ENCODE measurements at places on chromosomes 6 and 20.

- no peak for DNase-seq
Observed at GRCh38 chr6:38909015-38909730, 139.4 kb upstream of the GLP1R start.

DNA sequence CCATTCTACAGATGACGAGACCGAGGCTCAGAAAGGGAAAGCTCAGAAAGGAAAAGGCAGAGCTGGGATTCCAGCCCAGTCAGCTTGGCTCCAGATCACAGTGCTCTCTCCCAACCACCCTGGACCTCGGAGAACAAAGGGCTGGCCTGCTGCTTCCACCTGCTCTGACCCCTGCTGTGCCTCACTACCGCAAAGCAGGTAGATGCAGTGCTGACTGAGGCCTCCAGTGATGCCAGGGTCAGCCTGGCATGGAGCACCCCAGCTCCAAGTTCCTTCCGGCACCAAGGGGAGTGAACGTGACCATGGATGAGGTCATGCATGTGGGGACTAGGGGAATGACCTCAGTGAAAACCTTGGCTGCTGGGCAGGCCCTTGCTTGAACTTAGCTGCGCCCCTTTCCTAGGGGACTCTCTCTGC lies 20.7 kb upstream of the TLDC2 start:
- no peak for DNase-seq

GRCh38 chr6:96015518-96016333 lies at the start of gene FUT9:
FUT9 (plus strand) TSS chr6:96015974; CDS start chr6:96203156, 187,182 bp downstream.
- no peak for DNase-seq

GRCh38 chr6:30997301-30997700 lies 13.0 kb upstream of the MUC22 start:
- DNase-seq: no peak

DNA sequence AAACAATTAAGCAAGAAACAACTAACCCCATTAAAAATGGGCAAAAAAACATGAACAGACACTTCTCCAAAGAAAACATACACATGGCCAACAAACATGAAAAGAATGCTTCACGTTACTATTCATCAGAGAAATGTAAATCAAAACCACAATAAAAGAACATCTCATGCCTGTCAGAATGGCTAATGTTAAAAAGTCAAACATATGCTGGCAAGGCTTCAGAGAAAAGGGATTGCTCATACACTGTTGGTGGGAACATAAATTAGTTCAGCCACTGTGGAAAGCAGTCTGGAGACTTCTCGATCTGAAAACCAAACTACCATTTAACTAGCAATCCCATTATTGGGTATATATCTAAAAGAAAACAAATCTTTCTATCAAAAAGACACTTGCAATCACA lies 217.5 kb downstream of the TINAG start:
- no peak for DNase-seq

- DNase-seq: no peak
Observed at GRCh38 chr6:27812805-27813492, 99.2 kb downstream of the OR2B2 start.

GRCh38 chr6:83536034-83536646 lies 23.8 kb downstream of the PRSS35 start:
- DNase-seq: peak; percentile 60

GRCh38 chr6:26175033-26175427 lies 87.8 kb downstream of the HFE start:
- no peak for DNase-seq

DNA sequence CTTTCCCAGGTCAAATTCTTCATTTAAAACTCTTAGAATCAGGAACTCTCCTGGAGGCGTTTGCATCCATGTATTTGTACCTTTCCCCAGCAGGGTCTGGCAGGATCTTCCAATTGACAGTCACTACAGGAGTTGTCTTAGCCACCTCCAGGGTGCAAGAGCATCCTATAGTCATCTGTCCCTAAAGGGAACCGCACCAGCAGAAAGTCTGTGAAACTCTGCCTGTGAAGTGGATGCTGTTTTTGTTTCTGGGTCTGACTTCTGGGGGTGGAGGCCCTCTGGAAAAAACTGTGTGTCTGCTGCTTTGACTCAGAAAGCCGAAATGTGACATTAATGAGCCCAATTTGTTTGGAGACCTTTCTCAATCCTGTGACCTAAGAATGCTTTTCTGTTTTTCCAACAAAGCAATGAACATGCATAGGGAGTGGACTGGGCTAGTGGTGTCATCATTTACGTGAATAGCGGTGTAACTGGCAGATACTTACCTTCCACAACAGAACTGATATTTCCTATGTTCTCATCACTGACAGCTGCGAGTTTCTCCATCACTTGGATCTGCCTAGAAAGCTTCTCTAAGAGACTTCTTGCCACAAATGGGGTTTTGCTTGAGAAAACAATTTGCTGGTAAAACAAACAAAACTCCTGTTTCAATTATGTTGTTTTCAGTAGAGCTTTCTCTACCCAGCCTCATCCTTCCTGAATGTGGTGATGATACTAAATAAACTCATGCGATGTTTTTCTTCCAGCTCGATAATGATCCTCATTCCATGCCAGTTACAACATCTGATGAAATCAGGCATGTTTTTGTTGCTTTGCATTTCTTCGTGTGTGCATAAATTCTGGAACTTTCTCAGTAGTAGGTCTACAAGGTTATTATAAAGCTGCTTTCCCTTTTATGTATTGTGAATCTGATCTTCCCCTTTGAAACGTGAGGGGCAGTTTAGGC lies 33.3 kb upstream of the ARMH2 start:
- no peak for DNase-seq

GRCh38 chr6:14729129-14729871 lies 516.6 kb upstream of the JARID2 start:
- no peak for DNase-seq

DNA sequence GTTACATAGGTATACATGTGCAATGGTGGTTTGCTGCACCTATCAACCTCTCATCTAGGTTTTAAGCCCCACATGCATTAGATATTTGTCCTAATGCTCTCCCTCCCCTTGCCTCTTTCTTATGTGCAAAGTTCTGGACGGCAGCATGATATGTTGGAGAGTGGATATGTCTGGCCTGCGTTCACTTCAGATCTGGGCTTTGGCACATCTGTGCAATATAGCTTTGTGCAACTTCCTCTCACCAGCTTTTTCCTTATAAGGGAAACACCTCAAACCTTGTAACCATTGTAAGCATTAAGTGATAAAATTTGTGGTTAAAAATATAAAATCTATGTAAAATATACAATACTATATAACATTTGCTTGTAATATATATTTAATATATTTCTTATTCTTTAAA lies 288.0 kb downstream of the PHACTR1 start:
- peak; percentile 88 for DNase-seq

DNA sequence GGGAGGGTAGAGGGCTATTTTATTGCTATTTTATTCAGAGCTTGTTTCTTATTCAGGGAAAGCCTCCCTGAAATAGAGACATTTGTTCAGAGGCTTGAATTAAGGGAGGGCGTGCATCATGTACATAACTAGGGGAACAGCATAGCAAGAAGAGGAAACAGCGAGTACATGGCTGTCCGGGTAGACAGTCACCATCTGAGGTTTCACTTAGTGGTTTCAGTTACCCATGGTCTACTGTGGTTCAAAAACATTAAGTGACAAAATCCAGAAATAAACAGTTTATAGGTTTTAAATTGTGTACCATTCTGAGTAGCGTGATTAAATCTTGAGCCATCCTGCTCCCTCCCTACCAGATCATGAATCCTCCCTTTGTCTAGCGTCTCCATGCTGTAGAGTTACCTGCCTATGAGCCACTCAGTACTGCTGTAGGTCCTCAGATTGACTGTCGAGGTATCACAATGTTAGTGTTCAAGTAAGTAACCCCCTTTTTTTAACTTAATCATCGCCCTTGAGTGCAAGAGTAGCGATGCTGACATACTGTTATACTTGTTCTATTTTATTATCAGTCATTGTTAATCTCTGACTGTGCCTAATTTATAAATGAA lies 791.5 kb downstream of the TFAP2A start:
- no peak for DNase-seq

GRCh38 chr20:25987073-25987927 lies 290.6 kb upstream of the ZNF337 start:
- no peak for DNase-seq

DNA sequence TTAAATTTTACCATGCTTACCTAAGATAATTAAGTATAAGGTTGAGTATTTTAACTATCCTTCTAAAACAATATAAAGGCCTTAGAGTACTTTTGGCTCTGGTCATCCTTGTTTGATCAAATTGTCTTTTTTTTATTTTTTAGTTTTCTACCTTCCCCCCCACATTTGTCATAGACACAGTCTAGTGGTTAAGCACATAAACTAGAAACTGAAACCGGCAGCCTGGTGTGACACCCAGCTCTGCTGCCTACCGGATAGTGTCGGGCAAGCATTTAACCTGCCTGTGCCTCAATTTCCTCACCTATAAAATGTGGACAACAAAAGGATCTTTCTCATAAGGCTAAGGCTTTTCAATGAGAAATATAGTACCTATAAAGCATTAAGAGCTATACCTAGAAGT lies 21.6 kb upstream of the TULP4 start:
- DNase-seq: no peak

GRCh38 chr20:42093542-42094440 lies 475.6 kb upstream of the CHD6 start:
- DNase-seq: no peak

- DNase-seq: no peak
Observed at GRCh38 chr6:150907383-150907782, 41.9 kb downstream of the MTHFD1L start.

- no peak for DNase-seq
Observed at GRCh38 chr6:134115715-134116074, 63.3 kb upstream of the SLC2A12 start.
